ENCODE measurements at places on chromosomes 6 and 20.

- DNase-seq: no peak
Observed at GRCh38 chr20:16158976-16159286, 414.3 kb downstream of the KIF16B start.

DNA sequence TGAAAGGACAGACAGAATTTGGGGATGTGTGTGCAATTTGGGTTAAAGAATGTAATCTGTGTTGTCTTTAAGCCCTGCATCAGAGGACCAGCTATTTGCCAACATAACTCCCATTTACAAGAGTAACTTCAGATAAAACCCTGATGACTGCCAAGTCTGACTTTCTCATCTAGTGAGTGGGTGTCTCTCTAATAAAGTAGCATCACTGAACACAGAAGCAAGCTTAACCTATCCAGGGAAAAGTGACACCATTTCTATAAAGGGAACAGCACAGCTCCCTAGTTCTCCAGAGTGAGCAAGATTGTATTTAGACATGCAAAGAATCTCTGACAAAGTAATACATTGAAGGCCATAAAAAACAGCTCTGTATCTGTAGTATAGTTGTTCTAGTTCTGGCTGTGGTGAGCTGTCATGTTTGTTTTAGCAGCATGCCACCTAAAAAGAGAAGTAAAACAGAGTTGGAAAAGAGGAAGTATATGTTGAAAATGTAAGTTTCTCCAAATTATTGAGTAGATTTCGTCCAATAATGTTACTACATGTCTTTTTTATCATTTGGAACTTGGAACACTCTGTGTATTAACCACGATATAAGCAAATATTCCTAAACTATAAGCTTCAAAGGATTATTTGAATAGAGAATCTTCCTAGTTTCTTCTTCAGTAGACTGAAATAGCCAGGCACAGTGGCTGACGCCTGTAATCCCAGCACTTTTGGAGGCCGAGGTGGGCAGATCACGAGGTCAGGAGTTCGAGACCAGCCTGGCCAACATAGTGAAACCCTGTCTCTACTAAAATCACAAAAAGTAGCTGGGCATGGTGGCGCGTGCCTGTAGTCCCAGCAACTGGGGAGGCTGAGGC lies 8.8 kb upstream of the PIM1 start:
- DNase-seq: peak; percentile 33

- no peak for DNase-seq
Observed at GRCh38 chr6:5111626-5112025, 26.5 kb downstream of the PPP1R3G start.

- DNase-seq: no peak
Observed at GRCh38 chr6:138275976-138276375, 57.7 kb upstream of the PBOV1 start.

DNA sequence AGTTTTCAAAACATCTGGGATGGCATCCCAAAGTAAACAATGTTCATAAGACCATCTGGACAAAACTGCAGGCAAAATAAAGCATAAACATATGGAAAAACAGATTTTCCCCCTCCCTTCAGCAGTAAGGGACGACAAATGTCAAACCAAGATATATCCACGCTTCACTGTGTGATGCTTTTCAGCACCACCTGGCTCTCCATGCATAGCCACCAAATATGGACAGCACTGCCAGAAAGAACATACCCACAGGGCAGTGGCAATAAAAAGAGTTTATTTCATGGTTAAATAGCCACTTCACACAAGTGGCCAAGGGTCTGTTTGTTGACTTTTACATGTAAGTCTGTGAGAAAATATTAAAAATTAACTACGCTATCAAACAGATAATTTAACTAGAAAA lies 23.1 kb downstream of the USP45 start:
- DNase-seq: no peak

- DNase-seq: no peak
Observed at GRCh38 chr6:3007571-3007970, 7.9 kb downstream of the NQO2 start.

DNA sequence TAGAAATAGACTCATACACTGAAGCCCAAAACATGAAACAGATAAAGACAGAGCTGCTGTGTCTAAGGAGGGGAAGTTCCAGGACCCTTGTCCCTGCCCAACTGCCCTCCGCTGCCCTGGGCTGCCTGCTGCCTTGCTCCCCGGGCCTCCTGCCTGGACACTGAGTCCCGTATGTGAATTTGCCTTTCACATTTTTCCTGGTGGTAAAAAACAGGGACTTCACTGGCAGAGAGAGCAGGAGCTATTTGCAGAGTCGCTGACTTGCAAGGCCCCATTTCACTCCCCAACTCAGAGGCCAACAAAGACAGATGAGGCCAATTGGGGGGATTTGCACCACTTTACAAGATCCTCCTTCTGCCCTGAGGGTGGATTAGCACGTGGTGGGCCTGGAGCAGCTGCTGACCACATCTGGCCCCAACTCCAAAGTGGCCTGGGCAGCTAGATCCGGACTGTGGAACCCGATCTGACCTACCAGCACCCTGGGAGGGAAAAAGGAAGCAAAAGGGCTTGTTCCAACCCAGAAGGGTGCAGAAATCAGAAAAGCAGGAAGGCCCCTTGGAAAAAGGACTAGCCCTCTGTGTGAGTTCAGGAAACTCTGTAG lies 61.4 kb downstream of the NOL4L start:
- DNase-seq: no peak

DNA sequence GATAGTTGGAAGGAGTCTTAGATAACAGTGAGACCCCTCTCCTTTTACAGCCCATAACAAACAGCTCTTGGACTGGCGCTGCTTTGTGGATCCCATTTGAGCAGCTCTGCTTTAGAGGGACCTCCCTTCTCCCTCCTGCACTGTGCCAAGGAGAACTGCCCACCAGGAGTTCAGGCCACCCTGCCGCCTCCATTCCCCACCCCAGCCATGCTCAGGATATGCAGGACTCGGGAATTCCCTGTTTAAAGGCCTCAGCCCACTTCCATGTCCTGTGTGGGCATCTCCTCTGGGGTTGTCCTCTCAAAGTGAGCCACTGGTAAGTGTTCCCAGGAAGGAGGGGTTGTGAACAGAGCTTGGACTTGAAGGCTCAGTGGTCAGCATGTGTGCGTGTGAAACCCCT lies 312.6 kb upstream of the RNF24 start:
- DNase-seq: no peak

GRCh38 chr6:110089323-110089722 lies 90.1 kb downstream of the WASF1 start:
- no peak for DNase-seq

DNA sequence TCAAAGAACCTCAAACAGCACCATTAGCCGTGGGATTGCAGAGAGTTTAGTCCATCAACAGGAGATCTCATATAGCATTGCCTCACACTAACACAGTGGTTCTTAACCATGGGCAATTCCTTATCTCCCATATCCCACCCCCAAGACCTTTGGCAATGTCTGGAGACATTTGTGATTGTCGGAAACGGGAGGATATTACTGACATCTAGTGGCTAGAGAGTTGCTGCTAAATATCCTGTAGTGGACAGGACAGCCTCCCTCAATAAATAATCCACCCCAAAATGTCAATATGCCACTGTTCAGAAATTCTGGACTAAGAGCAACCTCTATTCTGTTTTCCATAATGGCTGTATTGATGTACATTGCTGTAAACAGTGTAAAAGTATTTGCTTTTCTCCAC lies 210.1 kb upstream of the CCN2 start:
- DNase-seq: peak; percentile 24

DNA sequence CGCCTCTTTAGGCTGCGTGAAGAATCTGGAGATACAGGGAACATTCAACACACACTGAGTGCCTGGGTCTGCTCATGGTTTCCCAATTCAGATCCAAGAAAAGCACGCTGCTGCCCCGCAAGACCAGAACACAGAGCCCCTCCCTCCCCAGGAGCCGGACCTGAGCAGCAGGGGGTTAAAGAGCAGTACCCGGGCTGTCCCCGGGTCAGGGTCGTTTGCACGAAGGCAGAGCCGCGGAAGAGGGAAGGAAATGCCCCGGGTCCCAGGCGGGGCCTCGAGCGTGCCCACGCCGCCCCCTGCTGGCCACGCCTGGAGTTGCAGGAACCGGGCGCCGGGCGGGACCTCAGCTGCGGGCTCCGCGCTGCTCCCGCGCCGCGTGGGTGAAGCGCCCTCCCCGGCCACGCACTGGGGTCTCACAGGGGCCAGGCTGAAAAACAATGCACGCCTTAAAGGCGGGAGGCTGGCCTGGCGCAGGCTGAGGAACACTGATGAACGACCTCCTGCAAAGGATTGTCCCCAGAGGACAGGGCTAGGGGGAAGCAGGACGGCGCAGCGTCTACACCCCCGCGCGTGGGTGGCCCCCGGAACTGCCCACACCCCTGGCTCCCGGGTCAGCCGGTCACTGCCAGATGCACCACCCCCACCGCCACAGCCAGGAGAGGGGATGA lies 48.9 kb downstream of the ANKRD60 start:
- peak; percentile 35 for DNase-seq

DNA sequence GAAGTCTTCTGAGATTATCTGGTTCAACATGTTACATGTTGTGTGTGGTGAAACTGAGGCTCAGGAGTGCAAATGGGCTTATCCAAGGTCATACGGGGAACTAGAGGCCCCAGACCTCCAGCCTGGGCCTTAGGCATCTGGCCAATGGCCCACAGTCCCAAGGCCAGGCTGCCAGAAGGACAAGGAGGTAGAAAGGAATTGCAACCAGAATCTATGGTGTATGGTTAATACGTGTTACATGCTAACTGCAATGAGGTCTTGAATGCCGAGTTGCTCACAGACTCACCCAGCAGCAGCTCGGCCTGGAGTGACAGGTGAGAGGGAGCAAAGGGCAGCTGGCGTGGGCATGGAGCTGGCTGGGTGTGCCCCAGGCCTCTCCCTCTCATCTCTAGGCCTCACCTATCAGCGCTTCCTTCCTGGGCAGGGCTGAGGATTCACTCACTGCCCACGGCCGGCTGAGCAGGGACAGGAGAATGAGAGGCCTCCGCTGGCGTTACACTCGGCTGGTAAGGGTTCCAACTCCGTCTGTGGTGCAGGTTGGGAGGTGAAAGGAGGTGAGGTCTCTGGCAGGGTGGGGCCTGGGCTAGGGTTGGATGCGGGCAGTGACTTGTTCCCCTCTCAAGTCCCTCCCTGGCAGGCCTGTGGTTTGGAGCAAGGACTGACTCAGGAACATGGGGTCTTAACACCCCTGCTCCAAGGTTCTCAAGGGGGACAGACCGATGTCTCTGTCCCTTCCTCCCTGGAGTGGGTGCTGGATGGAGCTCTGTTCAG lies at the start of gene TLDC2:
TLDC2 (plus strand) TSS at position 437 of the 771 bp plus-strand sequence; CDS start at position 474, 37 bp downstream.
- no peak for DNase-seq

DNA sequence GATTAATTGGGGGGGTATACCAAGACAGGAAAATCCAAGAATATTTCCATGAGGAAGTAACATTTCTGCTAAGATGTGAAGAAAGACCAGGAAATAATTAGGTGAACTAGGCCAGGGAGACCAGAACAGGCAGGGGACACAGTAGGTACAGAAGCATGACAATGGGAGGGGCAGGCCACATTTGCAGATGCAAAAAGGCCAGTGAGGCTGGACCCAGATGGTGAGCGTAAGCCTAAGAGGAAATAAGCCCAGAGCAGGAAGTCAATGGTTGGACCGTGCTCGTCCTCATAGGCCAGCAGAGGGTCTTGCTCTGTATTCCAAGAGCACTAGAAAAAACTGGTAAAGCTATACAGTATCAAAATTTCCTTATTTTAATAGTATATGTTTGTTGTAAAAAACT lies 9.4 kb downstream of the CEP162 start:
- DNase-seq: no peak

GRCh38 chr6:156774863-156775405 lies 2.2 kb upstream of the ARID1B start:
- no peak for DNase-seq

- DNase-seq: no peak
Observed at GRCh38 chr6:52331793-52332457, 30.0 kb upstream of the PAQR8 start.

- no peak for DNase-seq
Observed at GRCh38 chr6:134077301-134077700, 24.9 kb upstream of the SLC2A12 start.

Measured in hippocampal formation (tissue), 2 donors.